ENCODE measurements at places on chromosomes 7 and 10. TPM values are rescaled to one million over a fixed set of nuclear protein-coding genes. Genes with fewer than 3 reads are reported as not detected.

The VSTM4 gene
- 2.1 TPM for total RNA-seq

GRCh38 chr7:64035388-64035787 lies 9.8 kb upstream of the ZNF727 start:
- no peak for DNase-seq

DNA sequence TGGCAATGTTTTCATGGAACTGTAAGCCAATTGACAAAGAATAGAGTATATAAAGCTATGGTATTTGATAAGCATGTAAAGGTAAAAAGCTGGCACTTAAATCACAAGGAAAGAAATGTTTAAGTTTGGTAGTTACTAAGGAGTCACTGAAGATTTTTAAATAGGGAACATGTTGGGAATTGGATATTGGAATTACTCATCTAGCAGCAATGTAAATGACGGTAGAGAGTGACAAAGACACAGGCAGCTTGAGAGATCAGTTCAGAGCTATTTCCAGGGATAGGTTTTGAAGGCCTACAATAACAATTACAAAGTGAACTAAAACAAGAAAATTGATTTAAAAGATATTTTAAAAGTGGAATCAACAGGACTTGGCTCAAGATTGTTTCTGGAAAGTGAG lies 36.8 kb downstream of the SP8 start:
- DNase-seq, result no peak

- peak; percentile 35 for DNase-seq
These were observed 29.3 kb upstream of the PCBD1 start for GRCh38 chr10:70917635-70918034.

Measured in right lobe of liver (tissue), 6 donors.